Body of pancreas (tissue), 4 donors: ENCODE measurements at places on chromosomes 6 and 20. TPM values are rescaled to one million over a fixed set of nuclear protein-coding genes. Genes with fewer than 3 reads are reported as not detected.

GRCh38 chr6:146598772-146599405 is at the start of gene ADGB:
TSS of gene ADGB (plus strand) at chr6:146598972. CDS start at chr6:146599041, 69 bp downstream.
- no peak within 1 kb of the TSS for H3K4me3 ChIP-seq
- peak; percentile 55 for DNase-seq
- H3K36me3 ChIP-seq, result no peaks in the 10 kb centered on the region

DNA sequence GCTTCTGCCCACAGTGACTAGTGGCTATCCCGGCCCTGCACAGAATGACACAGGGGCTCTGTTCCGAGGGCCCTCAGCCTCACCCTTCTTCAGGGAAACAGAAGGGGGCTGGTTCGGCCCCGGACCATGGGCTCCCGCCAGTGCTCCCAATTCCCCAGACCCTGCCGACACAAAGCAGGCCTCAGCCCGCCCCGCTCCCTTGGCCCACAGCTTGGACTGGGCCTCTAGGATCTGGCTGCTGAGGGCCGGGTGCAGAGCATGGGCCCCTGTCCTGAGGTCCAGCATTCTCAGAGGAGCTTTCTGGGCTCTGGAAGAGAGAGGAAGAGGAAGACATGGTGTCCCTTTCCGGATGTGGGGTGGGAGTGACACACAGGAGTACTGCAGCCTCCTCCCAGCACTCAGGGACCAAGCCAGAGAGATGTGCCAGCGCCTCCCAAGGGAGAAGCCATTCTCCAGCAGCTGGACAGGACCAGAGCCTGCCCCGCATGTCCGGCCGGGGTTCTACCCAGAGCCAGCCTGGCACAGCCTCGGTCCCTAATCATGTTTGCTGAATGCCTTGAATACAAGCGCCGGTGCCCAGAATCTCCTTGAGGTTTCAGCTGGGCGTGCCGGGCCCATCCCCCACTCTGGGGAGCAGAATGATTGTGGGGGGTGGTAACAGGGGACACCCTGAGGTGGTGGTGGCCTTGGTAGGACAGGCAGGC is 23.9 kb downstream of the C20orf203 start:
- H3K36me3 ChIP-seq, result no peaks in the 10 kb centered on the region
- peaks cover 3% of the 10 kb centered on the region for H3K4me1 ChIP-seq
- no peak overlapping the region for H3K4me3 ChIP-seq

- H3K27me3 ChIP-seq, result no peaks in the 10 kb centered on the region
- H3K4me1 ChIP-seq, result no peaks in the 10 kb centered on the region
- no peaks in the 10 kb centered on the region for H3K36me3 ChIP-seq
- DNase-seq, result no peak
Measured at GRCh38 chr6:132061381-132061780, 110.2 kb upstream of the CCN2 start.

CALHM6 gene
- 2.3 TPM for total RNA-seq
